Right renal cortex interstitium (tissue), 3 donors: ENCODE measurements at places on chromosomes 3 and 15.

GRCh38 chr3:851098-851790 is 241.6 kb upstream of the CNTN6 start:
- DNase-seq = no peak

GRCh38 chr15:88704791-88705768 is 66.3 kb downstream of the ISG20 start:
- no peak for DNase-seq

DNA sequence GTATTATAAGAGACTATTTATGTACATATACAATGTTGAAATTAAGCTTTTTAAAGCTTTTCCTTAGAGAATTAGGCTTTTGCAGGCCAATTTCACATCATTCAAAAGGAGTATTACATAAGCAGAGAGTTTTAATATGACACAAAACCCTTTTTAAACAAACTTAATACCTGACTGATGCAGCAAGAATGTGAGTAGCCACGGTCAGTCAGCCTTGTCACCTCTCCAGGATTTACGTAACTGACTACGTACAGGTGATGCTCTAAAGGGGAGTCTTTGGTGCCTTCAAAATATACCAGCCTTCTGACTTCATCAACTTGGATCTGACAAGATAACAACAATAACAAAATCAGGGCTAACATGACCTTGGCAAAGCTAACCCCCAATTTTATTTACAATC is 44.2 kb upstream of the IGDCC4 start:
- no peak for DNase-seq

DNA sequence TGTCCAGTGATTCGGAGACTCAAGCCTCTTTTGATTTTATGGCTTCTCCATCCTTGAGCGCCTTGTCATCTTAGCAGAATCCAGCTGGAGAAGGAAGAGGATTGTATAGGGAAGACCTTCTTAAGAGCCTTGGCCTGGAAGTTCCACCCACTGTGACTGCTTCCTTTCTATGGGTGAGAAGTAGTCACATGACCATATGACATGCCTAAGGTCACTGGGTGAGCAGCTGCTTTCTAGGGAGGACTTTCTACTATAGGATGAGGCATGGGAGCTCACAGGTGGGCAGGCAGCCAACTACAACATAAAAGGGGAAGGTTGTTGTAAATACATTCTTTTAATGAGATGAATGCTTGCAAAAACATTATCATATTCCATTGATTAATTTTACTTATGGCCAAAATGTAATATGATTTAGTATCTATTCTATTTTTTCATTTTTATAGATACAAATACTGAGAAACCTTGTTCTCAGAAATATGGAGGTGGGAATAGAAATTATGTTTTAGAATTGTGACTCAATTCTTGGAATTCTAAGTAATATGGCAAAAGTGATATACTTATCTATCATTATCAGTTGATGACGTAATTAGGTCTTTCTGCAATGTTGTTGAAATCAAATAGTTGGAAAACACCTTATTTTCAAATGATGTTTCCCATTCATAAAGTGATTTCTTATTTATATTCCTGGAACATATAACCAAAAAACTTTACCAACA is 53.6 kb upstream of the MINAR1 start:
- DNase-seq = no peak

DNA sequence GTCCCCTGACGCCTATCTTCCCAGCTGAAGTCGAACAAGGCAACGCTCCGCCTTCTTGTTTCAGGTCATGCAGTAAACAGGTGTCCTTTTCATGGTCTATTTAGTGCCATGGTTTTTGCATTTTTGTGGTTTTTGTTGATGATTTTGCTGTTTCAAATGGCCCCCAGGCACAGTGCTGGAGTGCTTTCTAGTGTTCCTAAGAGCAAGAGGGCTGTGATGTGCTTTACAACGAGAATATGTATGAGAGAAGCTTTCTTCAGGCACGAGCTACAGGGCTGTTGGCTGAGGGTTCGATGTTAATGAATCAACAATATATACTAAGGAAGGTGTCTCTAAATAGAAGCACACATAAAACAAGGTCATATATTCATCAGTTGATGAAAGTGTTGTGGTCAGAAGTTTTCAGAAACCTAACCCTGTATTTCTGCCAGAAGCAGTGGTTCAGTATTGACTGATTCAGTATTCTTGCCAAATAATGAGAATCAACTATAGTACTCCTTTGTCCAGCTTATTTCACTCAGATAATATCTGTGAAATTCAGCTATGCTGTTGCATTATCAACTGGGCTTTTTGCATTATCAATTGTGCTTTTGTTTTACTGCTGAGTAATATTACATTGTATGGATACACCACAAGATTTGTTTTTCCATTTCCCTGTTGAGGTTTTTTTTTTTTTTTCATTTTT is 18.5 kb downstream of the LIMD1 start:
- no peak for DNase-seq

GRCh38 chr15:97482521-97482920 is 478.0 kb upstream of the ARRDC4 start:
- no peak for DNase-seq

GRCh38 chr15:90449206-90449735 is 61.2 kb downstream of the IQGAP1 start:
- DNase-seq = no peak
